ENCODE measurements at places on chromosomes 16 and 17.

- DNase-seq = no peak
These were observed 234.5 kb downstream of the NTN1 start for GRCh38 chr17:9255833-9256232.

- no peak for DNase-seq
These were observed 197.7 kb upstream of the CDH5 start for GRCh38 chr16:66168777-66169176.

- no peak for DNase-seq
These were observed 7.1 kb upstream of the SLC5A11 start for GRCh38 chr16:24838554-24839266.

DNA sequence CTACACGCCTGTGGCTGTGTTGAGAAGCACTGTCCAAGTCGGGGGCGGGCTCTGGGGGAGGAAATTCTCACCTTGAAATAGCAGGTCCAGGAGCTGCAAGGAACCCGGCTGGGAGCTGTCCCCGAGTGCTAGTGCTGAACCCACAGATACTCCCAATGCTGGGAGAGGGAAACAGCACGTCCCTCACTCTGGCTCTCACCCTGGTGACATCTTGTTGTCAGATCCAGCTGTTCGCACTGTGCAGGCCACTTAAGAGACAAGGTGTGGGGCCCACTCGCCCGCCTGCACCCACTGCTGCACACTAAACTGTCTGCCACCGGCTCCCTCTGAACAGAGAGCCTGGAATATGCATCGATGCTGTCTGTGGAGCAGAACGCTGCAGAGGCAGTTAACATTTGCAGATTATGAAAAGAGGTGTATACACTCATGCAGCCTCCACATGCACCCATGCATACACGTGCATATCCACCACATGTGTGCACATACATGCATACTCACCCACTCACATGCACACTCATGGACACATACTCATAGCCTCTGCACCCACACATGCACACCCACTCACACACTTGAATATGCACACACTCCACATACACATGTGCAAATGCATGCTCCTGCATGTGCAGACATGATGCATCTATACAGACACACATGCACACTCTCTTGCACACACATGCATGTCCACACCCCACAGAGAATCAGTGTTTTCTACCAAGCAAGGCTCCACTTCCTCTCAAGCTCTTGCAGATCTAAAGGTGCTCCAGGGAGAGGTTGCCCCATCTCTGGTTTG is 42.0 kb downstream of the MGAT5B start:
- DNase-seq = peak; percentile 39

DNA sequence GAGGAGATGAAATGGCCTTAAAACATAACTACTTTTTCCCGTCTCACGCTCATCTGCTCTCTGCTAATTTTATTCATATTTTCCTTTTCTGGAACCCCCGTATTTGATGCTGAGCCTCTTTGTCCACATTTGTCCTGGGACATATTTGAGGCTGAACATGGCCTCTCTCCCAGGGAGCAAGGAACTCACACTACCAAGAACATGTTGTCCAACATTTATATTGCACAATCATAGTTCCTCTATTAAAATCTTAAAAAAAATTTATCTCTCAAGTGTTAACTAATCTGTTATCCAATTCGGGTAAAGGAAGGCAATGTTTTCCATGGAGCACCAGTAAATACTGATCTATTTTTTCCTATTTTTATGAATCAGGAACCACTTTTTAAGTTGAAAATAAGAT is 60.2 kb downstream of the CMC2 start:
- no peak for DNase-seq

GRCh38 chr16:23414731-23415130 is 38.3 kb downstream of the COG7 start:
- DNase-seq = no peak

DNA sequence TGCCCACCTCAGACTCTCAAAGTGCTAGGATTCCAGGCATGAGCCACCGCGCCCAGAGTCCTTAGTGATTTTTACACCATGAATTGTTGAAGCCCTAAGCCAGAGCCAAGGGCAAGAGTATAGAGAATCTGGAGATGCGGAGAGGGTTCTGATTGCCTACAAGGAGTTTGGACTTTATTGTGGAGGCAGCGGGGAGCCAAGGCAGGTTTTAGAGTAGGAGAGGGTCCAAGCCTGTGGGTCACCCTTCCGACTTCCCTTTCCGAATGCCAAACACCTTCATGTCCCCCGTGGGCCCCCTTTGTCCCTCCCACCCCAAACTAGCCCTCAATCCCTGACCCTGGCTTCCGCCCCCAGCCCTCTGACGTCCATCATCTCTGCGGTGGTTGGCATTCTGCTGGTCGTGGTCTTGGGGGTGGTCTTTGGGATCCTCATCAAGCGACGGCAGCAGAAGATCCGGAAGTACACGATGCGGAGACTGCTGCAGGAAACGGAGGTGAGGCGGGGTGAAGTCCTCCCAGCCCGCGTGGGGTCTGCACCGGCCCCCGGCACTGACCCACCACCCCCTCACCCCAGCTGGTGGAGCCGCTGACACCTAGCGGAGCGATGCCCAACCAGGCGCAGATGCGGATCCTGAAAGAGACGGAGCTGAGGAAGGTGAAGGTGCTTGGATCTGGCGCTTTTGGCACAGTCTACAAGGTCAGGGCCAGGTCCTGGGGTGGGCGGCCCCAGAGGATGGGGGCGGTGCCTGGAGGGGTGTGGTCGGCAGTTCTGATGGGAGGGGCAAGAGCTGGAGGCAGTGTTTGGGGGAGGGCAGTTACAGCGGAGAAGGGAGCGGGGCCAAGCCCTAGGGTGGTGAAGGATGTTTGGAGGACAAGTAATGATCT is 7.1 kb downstream of the MIEN1 start:
- DNase-seq = no peak

DNA sequence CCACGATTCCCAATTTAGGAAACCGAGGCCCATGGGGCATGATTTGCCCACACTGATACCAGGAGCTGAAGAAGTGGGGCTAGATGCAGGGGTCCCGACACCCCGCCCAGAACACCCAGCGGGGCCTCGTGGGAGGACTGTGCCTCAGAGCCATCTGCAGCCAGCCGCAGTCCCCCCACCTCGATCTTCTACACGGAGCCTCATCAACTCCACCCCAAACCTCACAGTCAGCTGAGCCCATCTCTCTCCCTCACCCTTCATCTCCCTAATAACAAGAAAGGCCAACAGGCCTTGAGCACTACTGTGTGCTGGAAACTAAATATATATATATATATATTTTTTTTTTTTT is 4.2 kb downstream of the ITGAE start:
- DNase-seq = no peak

- no peak for DNase-seq
These were observed 17.9 kb downstream of the QPRT start for GRCh38 chr16:29696881-29697331.

GRCh38 chr17:32878211-32878610 is 1.3 kb upstream of the MYO1D start:
- no peak for DNase-seq

DNA sequence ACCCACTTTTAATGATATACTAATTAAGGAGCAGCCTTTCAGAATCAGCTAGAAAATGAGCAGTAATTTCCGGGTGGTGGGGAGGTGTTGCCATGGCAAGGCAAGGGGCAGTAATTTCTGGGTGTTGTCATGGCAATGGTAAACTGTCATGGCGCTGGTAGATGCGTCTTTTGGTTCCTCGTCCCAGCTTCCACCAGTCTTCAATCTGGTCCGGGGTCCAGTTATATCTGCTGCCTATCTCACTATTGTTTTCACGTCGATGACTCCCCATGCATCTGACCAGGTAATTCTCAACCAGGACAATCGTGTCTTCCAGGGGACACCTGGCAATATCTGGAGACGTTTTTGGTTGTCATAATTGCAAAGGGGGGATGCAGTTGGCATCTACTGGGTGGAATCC is 34.9 kb downstream of the TMEM114 start:
- no peak for DNase-seq

DNA sequence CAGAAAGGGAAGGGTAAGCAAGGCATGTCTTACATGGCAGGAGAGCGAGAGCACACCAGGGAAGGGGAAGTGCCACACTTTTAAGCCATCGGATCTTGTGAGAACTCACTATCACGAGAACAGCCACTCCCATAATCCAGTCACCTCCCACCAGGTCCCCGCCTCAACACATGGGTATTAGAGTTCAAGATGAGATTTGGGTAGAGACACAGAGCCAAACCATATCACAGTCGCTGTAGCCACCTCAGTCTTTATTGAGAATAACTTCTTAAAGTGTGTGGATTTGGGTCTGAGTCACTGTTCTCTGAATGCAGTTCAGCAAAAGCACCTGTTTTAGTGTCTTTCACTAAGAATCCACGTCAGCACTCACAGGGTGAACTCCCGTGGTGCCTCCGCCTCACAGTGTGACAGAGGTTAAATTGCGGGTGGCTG is 195.2 kb upstream of the CHMP6 start:
- DNase-seq = no peak

DNA sequence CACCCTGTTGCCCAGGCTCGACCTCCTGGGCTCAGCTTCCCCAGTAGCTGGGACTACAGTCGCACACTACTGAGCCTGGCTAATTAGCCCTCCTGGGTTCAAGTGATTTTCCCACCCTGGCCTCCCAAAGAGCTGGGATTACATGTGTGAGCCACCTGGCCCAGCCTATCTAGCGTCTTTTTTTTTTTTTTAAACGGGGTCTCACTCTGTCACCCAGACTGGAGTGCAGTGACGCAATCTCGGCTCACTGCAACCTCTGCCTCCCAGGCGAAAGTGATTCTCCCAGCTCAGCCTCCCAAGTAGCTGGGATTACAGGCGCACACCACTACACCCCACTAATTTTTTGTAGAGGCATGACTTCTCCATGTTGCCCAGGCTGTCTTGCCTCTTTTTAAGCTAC is 33.3 kb downstream of the GLG1 start:
- no peak for DNase-seq
